Stimulated activated CD4-positive, alpha-beta T cell treated with anti-CD3 and anti-CD28 coated beads, Interleukin-12 subunit alpha, Interleukin-12 subunit beta, amount 100 ng/mL, for 48 hours (primary cell): ENCODE measurements at places on chromosomes 2 and 18.

DNA sequence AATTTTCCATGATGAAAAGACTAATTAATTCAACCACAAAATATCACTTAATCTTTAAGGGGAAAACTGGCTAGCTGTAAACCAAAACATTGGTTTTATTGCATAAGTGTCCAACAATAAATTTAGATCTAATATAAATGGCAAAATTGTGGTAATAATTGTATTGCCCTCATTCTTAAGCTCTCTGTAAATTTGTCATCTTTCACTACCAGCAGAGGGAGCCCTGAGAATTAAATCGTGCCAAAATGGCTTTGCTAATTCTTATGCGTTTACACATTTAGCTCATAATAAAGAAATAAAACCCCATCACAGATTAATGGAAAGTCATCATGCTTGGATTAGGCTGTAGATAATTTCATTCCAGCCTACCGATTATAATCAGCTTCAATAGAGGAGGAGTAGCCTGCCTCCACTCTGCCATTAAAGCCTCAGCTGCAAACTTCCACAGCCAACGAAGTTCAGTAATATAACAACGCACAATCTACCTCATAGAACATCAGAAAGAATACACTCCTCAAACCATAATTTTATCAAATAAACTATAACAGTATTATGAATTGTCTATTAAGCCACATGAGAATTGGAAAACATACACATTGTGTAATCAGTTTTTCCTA lies 70.0 kb upstream of the ATP5MC3 start:
- DNase-seq = no peak

DNA sequence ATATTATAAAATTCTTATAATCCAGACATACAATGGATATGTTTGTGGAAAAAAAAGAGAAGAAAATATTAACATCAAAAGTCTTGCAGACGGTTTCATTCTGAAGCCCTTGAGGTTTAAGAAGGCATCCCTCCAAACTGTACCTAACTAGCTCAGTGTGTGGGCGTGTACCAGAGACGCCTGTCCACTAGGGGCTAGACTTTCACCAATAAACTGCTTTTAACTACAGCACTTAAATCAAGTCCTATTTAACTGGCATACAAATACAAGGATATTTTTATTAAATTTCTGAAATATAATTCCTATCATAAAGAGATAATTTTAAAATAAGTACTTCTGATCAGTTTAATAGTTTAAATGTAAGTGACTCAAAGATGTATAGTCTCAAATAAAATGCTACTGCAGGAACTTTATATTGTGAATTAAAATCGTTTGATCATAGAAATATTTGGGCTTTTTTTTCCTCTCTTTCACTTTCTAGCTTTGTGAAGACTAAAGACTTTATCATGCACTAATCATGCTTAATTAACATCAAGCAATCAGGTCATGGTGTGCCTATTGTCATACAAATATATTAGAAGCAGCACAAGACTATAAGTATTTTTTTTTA lies 437.7 kb downstream of the SATB2 start:
- DNase-seq = no peak

GRCh38 chr2:176205126-176205525 lies 16.7 kb downstream of the HOXD1 start:
- DNase-seq = no peak

- no peak for DNase-seq
These were observed 53.2 kb downstream of the EEF1B2 start for GRCh38 chr2:206212673-206213513.

GRCh38 chr2:136932700-136933099 lies 167.4 kb downstream of the THSD7B start:
- no peak for DNase-seq

DNA sequence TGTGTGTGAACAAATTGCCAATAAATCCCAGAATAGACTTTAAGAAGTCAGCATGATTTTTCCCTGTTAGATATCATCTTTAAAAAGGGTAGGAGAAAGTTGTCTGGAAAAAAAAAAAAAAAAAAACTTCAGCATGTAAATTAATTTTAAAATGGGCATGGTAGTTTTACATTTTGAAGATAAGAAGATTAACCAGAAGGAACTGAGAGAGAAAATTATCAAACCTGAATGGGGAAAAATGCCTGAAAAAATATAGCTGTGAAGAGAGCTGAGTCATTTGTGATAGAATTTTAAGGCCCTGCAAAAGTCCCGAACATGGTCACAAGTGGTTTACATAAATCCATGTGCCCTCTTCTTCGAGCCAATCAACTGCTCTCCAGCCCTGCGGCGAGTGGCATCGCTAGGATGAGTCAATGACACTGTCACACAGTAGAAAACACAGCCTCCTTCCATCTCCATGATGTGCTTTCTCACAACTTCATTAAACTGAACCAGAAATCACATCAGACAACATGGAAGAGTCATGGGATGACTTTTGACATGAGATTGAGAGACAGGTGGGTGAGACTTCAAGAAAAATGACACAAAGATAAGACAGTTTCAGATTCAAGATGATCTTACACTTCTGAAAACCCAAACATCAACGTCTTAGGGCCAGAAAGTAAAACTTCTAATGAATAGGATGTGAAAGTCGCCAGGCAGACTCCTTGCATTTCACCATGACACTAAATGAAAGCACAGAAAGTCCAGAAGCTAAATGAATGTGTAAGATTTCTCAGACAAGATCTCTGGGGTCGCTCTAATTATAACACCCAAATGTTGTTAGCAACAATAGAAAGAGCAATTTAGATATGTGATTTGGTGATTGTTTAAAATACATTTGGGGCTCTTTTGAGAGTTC lies 273.0 kb upstream of the ID2 start:
- peak; percentile 74 for DNase-seq

GRCh38 chr2:200373973-200374416 lies 67.5 kb downstream of the SPATS2L start:
- no peak for DNase-seq

GRCh38 chr2:136118819-136119716 lies 1.1 kb upstream of the CXCR4 start:
- peak; percentile 66 for DNase-seq

DNA sequence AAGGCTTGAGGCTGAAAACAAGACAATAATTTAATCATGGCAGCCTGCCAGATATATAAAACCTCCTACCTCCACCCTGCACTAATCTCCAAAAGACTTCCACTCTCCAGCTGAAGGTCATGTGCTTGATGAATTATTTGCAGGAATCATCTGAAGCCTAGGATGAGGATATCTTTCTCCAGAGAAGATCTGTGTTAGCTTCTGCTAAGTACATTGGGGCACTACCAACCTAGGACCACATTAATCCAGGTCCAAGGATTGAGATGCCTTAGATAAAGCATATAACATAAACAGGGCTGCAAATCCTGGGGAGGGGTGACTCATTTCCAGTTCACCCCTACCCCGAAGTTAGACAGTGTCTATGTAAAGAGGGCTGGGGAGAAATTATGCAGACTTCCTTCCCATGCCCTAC lies 80.5 kb upstream of the FRZB start:
- no peak for DNase-seq
